ENCODE measurements at places on chromosomes 11 and 22.

- DNase-seq = no peak
These were observed 42.5 kb downstream of the C11orf58 start for GRCh38 chr11:16780698-16781550.

- no peak for DNase-seq
These were observed 427.3 kb downstream of the BRD1 start for GRCh38 chr22:49400136-49400940.

DNA sequence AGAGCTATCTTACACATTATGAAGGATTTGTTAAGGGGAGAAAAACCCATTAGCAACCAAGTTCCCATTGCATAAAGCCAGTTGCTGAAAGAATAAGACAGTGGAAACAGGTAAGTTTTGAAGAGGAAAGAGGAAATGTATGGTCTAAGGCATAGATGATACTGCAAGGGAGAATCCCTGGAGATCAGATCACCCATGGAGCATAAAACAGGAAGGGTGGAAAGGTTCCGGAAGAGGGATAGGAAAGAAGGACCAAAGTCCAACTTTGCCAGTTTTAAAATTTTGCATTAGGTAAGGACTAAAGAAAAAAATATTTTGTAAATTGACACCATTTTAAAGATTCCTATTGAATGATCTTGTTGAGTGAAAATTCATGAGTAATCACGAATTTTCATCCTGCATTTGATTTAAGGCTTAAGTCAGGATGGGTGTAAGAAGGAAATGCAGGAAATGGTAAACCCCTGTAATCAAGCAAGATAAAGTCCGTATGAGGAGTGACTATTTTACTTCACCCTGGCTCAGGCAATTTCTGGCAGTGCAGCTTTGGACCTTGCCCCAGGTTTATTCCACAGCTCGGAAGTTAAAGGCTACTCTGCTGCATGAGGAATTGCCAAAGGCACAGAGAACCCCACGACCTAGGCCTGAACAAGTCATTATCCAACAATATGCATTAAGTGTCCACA lies 70.9 kb downstream of the CCDC34 start:
- DNase-seq = no peak

- no peak for DNase-seq
These were observed at the start of gene TUB for GRCh38 chr11:8080674-8081590. Gene TUB, plus strand, starts transcription at chr11:8081211. Its CDS starts 300 bp downstream, at chr11:8081511.

- DNase-seq = no peak
These were observed 20.0 kb downstream of the DAGLA start for GRCh38 chr11:61700212-61700611.

DNA sequence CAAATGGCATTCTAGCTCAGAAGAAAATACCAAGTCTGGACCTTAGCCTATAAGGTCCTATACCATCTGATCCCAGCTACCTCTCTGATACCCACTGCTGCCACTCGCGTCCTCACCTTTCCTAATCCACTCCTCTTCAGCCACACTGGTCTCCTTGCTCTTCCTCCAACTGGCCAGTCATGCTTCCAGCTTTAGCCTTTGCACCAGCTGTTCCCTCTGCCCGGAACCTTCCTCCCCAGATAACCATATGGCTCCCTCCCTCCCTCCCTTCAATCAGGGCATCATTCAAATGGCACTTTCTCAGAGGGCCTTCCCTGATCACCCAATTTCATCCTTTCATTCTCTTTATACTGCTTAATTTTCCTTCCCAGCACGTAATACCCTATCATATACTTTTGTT lies 67.9 kb downstream of the KCNC1 start:
- DNase-seq = no peak

DNA sequence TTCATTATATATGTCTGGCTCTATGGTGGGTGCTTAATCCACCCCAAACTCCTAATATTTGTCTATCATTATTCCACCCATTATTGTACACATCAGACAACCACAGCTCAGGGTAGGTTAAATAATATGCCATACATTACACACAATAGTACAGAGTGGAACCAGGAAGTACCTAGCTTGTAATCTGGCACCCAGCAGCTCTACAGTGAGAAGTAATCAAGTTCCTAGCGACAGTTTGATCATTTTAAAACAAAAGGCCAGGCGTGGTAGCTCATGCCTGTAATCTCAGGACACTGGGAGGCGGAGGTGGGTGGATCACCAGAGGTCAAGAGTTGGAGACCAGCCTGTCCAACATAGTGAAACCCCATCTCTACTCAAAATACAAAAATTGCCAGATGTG lies 141.0 kb downstream of the LARGE1 start:
- no peak for DNase-seq

- DNase-seq = no peak
These were observed 927.9 kb downstream of the OPCML start for GRCh38 chr11:132604431-132604830.

All from brain pericyte (primary cell).